IgD-negative memory B cell (primary cell): ENCODE measurements at places on chromosomes 7 and 10. TPM values are rescaled to one million over a fixed set of nuclear protein-coding genes. Genes with fewer than 3 reads are reported as not detected.

Gene AGR3
- polyA plus RNA-seq = not detected

Gene CUBN
- polyA plus RNA-seq = not detected

Gene ACSM6
- polyA plus RNA-seq = not detected

Gene IDI2
- not detected for polyA plus RNA-seq

Gene HIBADH
- polyA plus RNA-seq = 22.3 TPM

Gene C7orf33
- polyA plus RNA-seq = not detected

Gene CNPY4
- polyA plus RNA-seq = 4.5 TPM

Gene ADCYAP1R1
- polyA plus RNA-seq = not detected

Gene PROSER2
- not detected for polyA plus RNA-seq

Gene TRIM8
- polyA plus RNA-seq = 71.5 TPM

Gene NPSR1
- not detected for polyA plus RNA-seq

Gene VPS37D
- 0.39 TPM for polyA plus RNA-seq

Gene WIPF3
- not detected for polyA plus RNA-seq

Gene GNB2
- polyA plus RNA-seq = 62.7 TPM

Gene ADRB1
- polyA plus RNA-seq = not detected

Gene CPA4
- not detected for polyA plus RNA-seq

Gene PTPRZ1
- not detected for polyA plus RNA-seq

Gene NACAD
- polyA plus RNA-seq = not detected

Gene VSTM2A
- polyA plus RNA-seq = not detected

Gene AGMO
- not detected for polyA plus RNA-seq

Gene FAM24B
- 10.5 TPM for polyA plus RNA-seq

Gene GPR22
- polyA plus RNA-seq = not detected

Gene OPALIN
- polyA plus RNA-seq = not detected

Gene HMX3
- not detected for polyA plus RNA-seq

Gene MUC12
- polyA plus RNA-seq = not detected

Gene KCP
- 0.26 TPM for polyA plus RNA-seq

Gene IDE
- 11.7 TPM for polyA plus RNA-seq

Gene NKX1-2
- polyA plus RNA-seq = not detected

Gene FAM25G
- polyA plus RNA-seq = not detected

Gene TMEM184A
- polyA plus RNA-seq = 0.08 TPM

Gene CYP3A5
- 0.16 TPM for polyA plus RNA-seq
